Brain (organoid and tissue), 16 donors: ENCODE measurements at places on chromosomes 4 and X.

- DNase-seq: no peak
These were observed 224.7 kb upstream of the PPP1R2C start for GRCh38 chrX:43002526-43003203.

- no peak for DNase-seq
These were observed 59.3 kb downstream of the SHROOM2 start for GRCh38 chrX:9845578-9845952.

- no peak for DNase-seq
These were observed 47.0 kb upstream of the RAPGEF2 start for GRCh38 chr4:159055833-159056232.

- DNase-seq: no peak
These were observed 91.6 kb upstream of the LNX1 start for GRCh38 chr4:53682908-53683307.

DNA sequence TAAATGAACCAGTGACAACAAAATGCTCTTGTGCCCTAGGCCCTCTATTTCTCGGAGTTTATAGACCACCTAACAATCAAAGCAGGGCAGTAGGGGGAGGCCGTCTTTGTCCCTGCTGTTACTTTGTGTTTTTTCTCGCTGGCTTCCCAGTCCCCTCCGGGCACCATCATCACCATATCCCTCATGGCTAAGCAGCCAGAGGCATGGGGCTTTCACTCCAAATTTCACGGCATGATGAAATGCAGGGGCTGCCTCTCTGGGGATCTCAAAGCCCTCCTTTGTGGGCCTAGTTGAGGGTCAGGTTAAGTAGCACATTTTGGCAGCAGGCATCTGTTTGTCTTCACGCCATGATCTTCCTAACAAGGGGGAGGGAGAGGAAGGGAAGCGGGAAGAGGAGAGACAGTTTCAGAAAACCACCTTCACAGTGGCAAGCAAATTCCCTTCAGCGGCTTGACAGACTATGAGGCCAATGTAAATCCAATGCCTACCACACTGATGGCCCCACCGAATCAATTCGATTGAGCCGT, 91.9 kb downstream of the ANOS1 start:
- peak; percentile 41 for DNase-seq

GRCh38 chrX:10197279-10198210, 40.8 kb downstream of the CLCN4 start:
- no peak for DNase-seq

GRCh38 chr4:53732661-53733060, 141.4 kb upstream of the LNX1 start:
- no peak for DNase-seq

- DNase-seq: peak; percentile 54
These were observed 75.7 kb upstream of the LRPAP1 start for GRCh38 chr4:3607690-3608552.

DNA sequence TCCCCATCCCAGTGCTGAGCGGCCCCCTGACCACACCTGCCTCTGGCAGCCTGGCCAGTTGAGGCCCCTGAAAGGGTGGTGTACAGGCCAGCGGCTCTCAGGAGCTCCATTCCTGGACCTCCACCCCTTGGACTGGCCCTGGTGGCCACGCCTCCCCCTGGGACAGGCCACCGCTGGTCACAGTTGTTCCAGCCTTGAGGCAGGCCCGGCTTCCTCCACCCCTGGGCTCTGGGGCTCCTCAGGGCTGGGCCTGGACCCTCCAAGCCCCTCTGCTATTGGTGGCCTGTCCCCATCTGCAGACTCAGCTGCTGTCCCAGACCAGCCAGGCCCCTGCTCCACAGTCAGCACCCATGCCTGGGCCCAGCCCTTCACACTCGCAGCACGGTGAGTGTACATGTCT, 93.2 kb upstream of the NKX1-1 start:
- DNase-seq: no peak

GRCh38 chr4:56434599-56435139, 746 bp downstream of the PPAT start:
- DNase-seq: peak; percentile 43

GRCh38 chr4:119034276-119035008, 101.2 kb upstream of the MYOZ2 start:
- DNase-seq: no peak

DNA sequence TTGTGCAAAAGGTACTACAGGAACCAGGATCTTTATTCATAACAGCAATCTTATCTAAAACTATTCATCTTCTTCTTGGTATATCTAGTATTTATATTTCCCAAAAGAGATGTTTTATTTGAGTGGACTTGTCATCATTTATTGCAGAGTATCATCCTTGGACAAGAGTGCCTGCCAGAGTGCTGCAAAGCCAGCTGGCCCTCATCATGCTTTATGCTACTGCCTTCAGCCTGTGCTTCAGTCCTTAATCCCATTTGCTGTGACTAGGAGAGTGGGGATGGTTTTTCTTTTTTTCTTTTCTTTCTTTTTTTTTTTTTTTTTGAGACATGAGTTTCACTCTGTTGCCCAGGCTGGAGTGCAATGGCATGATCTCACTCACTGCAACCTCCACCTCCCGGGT, 33.5 kb upstream of the ELF2 start:
- no peak for DNase-seq

- no peak for DNase-seq
These were observed 57.0 kb downstream of the PKD2 start for GRCh38 chr4:88064410-88064809.

- DNase-seq: no peak
These were observed 13.4 kb upstream of the ZCCHC18 start for GRCh38 chrX:104098919-104099318.

DNA sequence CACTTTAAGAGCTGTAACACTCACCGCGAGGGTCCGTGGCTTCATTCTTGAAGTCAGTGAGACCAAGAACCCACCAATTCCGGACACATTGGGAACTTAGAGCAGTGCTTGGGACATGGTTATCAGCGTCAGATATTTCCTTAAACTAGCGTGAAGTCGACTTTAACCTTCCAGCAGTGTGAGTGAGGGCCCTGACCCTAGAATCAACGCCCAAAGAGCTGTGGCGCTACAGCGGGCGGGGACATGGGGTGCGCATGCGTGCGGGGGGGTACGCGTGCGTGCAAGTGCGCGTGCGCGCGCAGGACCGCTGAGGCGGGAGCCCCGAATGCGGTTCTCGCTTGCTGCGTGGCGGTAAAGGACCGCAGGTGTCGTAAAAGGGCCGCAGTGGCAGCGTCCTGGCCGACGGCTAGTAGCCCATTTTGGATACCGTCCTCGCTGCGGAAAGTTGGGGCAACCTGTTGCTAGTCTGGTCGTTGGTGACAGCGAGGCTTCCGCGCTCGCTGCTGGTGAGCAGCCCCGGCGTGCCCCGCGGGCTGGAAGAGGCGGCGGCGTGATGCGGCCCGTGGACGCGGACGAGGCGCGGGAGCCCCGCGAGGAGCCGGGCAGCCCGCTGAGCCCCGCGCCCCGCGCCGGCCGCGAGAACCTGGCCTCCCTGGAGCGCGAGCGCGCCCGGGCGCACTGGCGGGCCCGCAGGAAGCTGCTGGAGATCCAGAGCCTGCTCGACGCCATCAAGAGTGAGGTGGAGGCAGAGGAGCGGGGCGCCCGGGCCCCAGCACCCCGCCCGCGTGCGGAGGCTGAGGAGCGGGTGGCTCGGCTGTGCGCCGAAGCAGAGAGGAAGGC, 19.8 kb upstream of the S100P start:
- peak; percentile 99 for DNase-seq
